ENCODE measurements at places on chromosomes 1 and 21. TPM values are rescaled to one million over a fixed set of nuclear protein-coding genes. Genes with fewer than 3 reads are reported as not detected.

DNA sequence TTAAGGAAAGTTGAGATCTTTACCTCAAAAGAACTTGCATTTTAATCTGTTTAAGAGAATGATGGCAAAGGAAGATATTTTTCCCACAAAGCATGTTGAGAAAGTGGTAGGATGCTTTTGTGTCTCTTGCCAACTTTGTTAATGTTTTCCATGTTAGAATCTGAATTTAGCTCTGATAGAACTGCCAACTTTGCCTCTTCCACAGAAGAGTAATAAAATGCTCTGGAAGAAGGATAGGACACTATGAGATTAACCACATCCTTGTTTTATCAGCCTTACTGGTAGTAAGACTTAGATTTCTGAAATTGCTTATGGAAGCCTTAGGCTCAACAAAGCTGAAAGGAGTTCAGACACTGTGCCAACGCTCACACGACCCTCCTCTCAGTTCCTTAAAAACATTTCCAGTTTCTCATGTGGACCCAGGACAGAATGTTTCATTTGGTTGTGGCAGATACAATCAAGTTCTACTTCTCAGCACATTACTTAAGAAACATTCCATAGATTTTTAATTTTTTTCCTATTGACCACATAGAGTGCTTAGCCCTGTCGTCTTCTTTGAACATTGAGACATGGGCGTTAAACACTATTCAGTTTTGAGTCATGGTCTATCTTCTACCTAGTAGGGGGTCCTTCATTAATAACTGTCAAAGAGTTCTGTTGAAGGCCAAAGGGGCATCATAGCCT lies 59.0 kb downstream of the MTR start:
- H3K27ac ChIP-seq: no peak overlapping the region
- no peak for DNase-seq
- no peak overlapping the region for H3K4me3 ChIP-seq
- H3K27me3 ChIP-seq: no peaks in the 10 kb centered on the region

- H3K4me1 ChIP-seq: no peaks in the 10 kb centered on the region
- no peaks in the 10 kb centered on the region for H3K36me3 ChIP-seq
- no peaks in the 10 kb centered on the region for H3K27me3 ChIP-seq
- no peak for DNase-seq
- H3K4me3 ChIP-seq: no peak overlapping the region
These were observed 47.0 kb upstream of the DYRK1A start for GRCh38 chr21:37319551-37319950.

- no peak overlapping the region for H3K4me3 ChIP-seq
- H3K36me3 ChIP-seq: no peaks in the 10 kb centered on the region
- no peaks in the 10 kb centered on the region for H3K4me1 ChIP-seq
- no peak overlapping the region for H3K27ac ChIP-seq
These were observed 44.4 kb downstream of the TESK2 start for GRCh38 chr1:45446530-45446929.

DNA sequence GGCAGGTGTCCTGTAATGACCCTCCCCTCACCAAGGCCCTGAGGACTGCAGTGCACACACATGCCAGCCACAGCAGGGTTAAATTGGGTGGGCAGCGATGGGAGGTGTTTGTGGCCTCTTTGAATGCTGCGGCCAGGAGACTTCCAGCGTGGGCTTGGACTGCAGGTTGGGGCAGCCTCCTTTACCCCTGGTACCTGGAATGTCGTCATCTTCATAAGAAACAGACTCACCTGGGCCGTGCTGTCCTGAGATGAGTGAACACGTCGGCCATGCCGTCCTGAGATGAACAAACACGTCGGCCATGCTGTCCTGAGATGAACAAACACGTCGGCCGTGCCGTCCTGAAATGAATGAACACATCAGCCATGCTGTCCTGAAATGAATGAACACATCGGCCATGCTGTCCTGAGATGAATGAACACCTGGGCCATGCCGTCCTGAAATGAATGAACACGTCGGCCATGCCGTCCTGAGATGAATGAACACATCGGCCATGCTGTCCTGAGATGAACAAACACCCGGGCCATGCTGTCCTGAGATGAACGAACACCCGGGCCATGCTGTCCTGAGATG lies 50.1 kb upstream of the COL6A1 start:
- no peak for DNase-seq
- no peaks in the 10 kb centered on the region for H3K4me1 ChIP-seq
- H3K27me3 ChIP-seq: no peaks in the 10 kb centered on the region
- no peak overlapping the region for H3K4me3 ChIP-seq
- no peak overlapping the region for H3K27ac ChIP-seq

- no peaks in the 10 kb centered on the region for H3K4me1 ChIP-seq
- no peak for DNase-seq
- no peaks in the 10 kb centered on the region for H3K27me3 ChIP-seq
- no peaks in the 10 kb centered on the region for H3K36me3 ChIP-seq
- no peak overlapping the region for H3K27ac ChIP-seq
These were observed 64.3 kb upstream of the VTCN1 start for GRCh38 chr1:117275055-117275454.

DNA sequence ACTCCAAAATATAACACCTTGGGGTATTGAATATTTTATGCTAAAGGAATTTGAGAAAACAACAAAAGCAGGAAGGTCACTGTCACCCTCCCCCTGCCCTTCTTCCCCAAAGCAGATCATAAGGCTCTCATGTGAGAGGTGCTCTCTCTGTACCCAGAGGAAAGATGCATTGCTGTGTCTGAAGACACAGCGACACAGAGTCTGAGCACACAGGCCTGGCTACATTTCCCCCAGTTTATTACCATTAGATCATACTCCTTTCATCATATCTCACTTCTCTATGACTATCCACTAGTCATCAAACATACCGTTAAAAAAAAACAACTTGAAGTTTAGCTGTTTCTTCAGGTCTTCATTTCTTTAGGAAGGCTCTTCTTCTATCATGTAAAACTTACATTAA lies 127.1 kb downstream of the PPIAL4G start:
- no peak for DNase-seq
- no peak overlapping the region for H3K4me3 ChIP-seq
- no peaks in the 10 kb centered on the region for H3K27me3 ChIP-seq
- no peaks in the 10 kb centered on the region for H3K36me3 ChIP-seq
- no peak overlapping the region for H3K27ac ChIP-seq

GRCh38 chr1:226629896-226630550 lies 81.5 kb downstream of the STUM start:
- H3K4me1 ChIP-seq: peaks cover 50% of the 10 kb centered on the region
- no peak overlapping the region for H3K4me3 ChIP-seq
- no peaks in the 10 kb centered on the region for H3K27me3 ChIP-seq

DNA sequence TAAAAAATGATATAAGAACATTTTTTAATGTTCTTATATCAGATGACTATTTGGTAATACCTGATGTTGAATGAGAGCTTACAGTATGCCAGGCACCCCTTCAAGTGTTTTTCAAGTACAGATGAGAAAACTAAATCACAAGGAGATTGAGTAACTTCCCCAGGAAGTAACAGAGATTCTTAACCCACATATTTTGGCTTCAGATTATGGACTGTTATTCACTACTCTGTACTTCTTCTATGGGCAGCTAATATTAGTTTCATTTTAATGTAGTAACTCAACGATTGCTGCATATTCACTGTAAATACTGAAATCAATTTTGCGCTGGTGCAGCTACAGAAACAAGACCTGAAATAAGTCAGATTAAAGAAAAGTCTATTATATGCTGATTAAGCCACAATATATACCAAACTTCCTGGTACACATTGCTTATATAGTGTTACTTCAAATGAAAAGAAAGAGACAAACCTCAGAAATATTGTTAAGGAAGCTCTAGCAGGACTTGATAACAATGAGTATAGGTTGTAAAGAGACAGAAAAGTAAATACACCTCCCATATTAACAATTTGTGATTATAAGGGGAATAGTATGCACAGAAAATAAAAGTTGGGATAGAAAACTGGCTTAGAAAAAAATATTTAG lies 19.7 kb downstream of the DPYD start:
- H3K27ac ChIP-seq: no peak overlapping the region
- no peak for DNase-seq
- no peak overlapping the region for H3K4me3 ChIP-seq
- H3K36me3 ChIP-seq: peaks cover 10% of the 10 kb centered on the region

DNA sequence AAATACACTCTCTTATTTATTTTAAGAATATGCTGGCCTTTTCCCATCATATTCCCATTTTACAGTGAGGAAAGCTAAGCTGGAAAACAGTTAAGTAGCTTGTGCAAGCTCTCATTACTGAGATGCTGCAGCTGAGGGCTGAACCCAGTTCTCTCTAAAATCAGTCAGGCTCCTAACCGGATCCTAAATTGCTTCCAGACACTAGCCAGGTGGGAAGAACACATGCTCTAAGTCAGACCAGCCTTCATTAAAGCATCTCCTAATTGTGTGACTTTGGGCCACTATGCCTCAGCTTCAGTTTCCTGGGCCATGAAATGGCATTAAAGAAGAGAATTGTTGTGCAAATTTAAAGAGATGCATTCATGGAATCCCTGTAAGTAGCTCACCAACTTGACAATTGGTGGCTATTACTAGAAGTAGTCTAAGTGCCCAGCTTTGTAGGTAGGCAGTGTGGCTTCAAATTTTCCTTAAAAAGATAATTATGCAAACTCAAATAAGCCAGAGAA lies 228.4 kb downstream of the DAB1 start:
- H3K27me3 ChIP-seq: no peaks in the 10 kb centered on the region
- H3K4me3 ChIP-seq: no peak overlapping the region
- H3K36me3 ChIP-seq: no peaks in the 10 kb centered on the region
- DNase-seq: no peak
- no peak overlapping the region for H3K27ac ChIP-seq

- peaks cover 1% of the 10 kb centered on the region for H3K36me3 ChIP-seq
- H3K27ac ChIP-seq: peak overlapping the region; percentile 20
- H3K27me3 ChIP-seq: no peaks in the 10 kb centered on the region
- H3K4me1 ChIP-seq: peaks cover 33% of the 10 kb centered on the region
- H3K4me3 ChIP-seq: peak overlapping the region; percentile 58
These were observed 37.3 kb downstream of the IFNAR1 start for GRCh38 chr21:33362044-33362555.

DNA sequence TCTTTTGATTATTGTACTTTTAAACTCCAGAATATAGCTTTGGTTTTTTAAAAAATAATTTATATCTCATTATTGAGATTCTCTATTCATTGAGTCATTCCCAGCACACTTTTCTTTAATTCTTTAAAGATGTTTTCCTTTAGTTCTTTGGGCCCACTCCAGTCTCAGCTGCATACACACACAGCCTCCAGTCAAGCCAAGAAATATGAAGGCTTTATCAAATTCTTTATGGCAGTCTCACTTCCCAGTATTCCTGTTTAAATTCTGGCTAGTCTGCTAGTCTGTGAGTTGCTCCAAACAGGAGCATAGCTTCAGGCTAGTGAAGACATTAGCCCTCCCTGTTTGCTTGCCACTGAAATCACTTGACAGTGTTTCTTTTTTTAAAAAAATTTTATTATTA lies 61.2 kb downstream of the CRP start:
- no peak overlapping the region for H3K27ac ChIP-seq
- no peaks in the 10 kb centered on the region for H3K36me3 ChIP-seq
- H3K27me3 ChIP-seq: no peaks in the 10 kb centered on the region
- no peak overlapping the region for H3K4me3 ChIP-seq
- no peaks in the 10 kb centered on the region for H3K4me1 ChIP-seq

- no peak for DNase-seq
- H3K4me1 ChIP-seq: no peaks in the 10 kb centered on the region
- no peak overlapping the region for H3K4me3 ChIP-seq
- no peaks in the 10 kb centered on the region for H3K27me3 ChIP-seq
These were observed 15.9 kb downstream of the KLHDC7A start for GRCh38 chr1:18496497-18497235.

GRCh38 chr1:59096501-59096900 lies 200.4 kb upstream of the FGGY start:
- no peaks in the 10 kb centered on the region for H3K27me3 ChIP-seq
- DNase-seq: no peak
- H3K27ac ChIP-seq: no peak overlapping the region
- H3K36me3 ChIP-seq: no peaks in the 10 kb centered on the region

GRCh38 chr1:16409536-16410152 lies 27.6 kb downstream of the SPATA21 start:
- no peak overlapping the region for H3K27ac ChIP-seq
- no peak for DNase-seq
- no peak overlapping the region for H3K4me3 ChIP-seq
- no peaks in the 10 kb centered on the region for H3K36me3 ChIP-seq
- H3K27me3 ChIP-seq: no peaks in the 10 kb centered on the region
- H3K4me1 ChIP-seq: peaks cover 3% of the 10 kb centered on the region

GRCh38 chr1:19758227-19758830 lies 41.4 kb downstream of the TMCO4 start:
- no peak overlapping the region for H3K4me3 ChIP-seq
- no peaks in the 10 kb centered on the region for H3K4me1 ChIP-seq
- no peaks in the 10 kb centered on the region for H3K36me3 ChIP-seq
- H3K27me3 ChIP-seq: no peaks in the 10 kb centered on the region
- no peak for DNase-seq

Gene ATPAF1
- total RNA-seq: 81.2 TPM

Gene SEMA6C
- 1.4 TPM for total RNA-seq

Gene CD247
- total RNA-seq: 41.3 TPM

Gene AMY2A
- not detected for total RNA-seq

Gene TSSK3
- total RNA-seq: 1.4 TPM

Gene PDC
- total RNA-seq: not detected

Gene IL10RB
- total RNA-seq: 67.0 TPM

Gene RSPO1
- not detected for total RNA-seq

Gene EPHB2
- total RNA-seq: 0.45 TPM
